ENCODE measurements at places on chromosomes 1 and 21.

- no peaks in the 10 kb centered on the region for H3K27me3 ChIP-seq
- no peak overlapping the region for H3K4me3 ChIP-seq
- H3K36me3 ChIP-seq, result no peaks in the 10 kb centered on the region
These were observed 37.9 kb upstream of the DUSP10 start for GRCh38 chr1:221779771-221780170.

GRCh38 chr1:162832470-162832869 lies 28.5 kb downstream of the CCDC190 start:
- no peak for DNase-seq
- H3K4me3 ChIP-seq, result no peak overlapping the region
- no peaks in the 10 kb centered on the region for H3K36me3 ChIP-seq
- no peaks in the 10 kb centered on the region for H3K4me1 ChIP-seq

GRCh38 chr1:165067829-165068228 lies 288.7 kb downstream of the LMX1A start:
- DNase-seq, result no peak
- no peaks in the 10 kb centered on the region for H3K27me3 ChIP-seq
- H3K27ac ChIP-seq, result no peak overlapping the region
- H3K4me3 ChIP-seq, result no peak overlapping the region
- no peaks in the 10 kb centered on the region for H3K36me3 ChIP-seq

DNA sequence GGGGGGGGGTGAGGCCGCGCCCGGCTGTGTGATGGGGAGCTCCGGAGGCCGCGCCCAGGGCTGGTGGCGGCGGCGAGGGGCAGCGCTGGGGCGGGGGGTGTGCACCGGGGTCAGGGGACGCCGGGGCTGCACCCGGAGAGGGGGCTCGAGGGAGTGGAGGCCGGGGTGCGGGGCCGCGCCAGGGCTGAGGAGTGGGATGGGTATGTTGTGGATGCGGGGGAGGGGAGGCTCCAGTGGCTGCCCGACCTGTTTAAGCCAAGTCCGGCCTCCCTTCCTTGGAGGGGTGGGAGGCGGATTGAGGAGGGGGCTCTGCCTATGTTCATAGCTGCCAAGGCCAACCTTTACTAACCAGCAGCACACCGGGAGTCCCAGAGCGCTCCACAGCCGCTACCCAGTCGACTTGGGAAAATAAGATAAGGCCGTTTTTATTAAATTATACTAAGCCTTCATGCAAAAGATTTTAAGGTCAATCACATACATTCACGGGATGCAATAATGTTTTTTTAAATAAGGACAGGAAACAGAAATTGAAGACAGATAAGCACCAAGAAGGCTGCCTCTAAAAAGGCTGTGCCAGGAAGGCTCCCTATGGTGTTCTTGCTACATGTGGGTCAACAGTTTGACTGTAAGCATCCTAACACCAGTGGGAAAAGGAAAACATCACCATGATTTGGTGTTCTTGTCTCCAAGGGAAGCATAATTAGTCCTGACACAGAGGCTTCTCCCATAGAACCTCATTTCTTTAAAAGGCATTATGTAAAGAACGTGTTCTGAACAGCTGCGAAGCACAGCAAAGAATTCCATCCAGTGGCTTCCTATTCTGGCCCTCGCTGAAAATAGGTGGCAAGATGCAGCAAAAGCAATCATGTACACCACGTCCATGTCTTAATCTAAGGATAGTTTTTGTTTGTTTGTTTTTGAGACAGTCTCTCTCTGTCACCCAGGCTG lies 626 bp upstream of the HLCS start:
- no peaks in the 10 kb centered on the region for H3K27me3 ChIP-seq
- peaks cover 2% of the 10 kb centered on the region for H3K4me1 ChIP-seq
- peak overlapping the region; percentile 86 for H3K27ac ChIP-seq

DNA sequence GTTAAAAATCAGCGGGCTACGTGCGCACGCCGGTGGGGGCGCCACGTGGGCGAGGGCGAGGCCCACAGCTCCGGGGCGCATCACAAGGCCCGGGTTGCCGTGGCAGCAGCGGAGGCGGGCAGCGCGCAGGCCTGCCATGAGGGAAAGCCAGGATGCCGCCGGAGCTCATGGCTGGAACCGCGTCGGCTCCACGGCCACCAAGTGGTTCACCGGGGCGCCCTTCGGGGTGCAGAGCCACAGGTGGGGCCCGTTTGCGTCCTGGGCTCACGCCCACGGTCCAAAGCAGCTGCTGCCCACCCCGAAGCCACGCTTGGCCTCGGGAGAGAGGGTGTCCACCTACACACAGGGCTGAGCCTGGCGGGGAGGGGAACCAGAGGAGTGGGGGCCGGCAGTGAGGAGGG lies 4.9 kb upstream of the TTC22 start:
- peaks cover under 1% of the 10 kb centered on the region for H3K27me3 ChIP-seq
- peaks cover 6% of the 10 kb centered on the region for H3K4me1 ChIP-seq
- no peak overlapping the region for H3K4me3 ChIP-seq
- DNase-seq, result peak; percentile 38

- no peak overlapping the region for H3K27ac ChIP-seq
- H3K27me3 ChIP-seq, result no peaks in the 10 kb centered on the region
- H3K4me1 ChIP-seq, result no peaks in the 10 kb centered on the region
- no peak for DNase-seq
These were observed 355.8 kb upstream of the PTBP2 start for GRCh38 chr1:96365596-96366390.

DNA sequence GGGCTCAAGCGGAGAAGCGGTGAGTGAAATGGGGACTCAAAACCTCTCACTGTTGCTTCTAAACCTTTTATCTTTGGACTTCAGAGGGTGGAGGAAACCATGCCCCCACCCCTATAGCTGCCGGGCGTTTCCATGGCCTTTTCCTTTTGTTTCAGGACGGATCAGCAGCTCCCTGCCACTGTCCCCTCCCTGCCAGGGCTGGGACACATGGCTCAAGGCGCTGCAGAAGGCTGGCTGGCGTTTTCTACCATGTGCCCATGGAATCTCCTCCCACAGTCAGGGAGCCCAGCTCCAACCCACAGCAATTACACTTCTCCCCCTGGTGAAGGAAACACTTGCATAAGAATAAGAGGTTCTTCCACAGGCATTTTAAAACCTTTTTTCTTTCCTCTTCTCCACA lies 812.7 kb downstream of the PLA2G4A start:
- no peaks in the 10 kb centered on the region for H3K4me1 ChIP-seq
- H3K27ac ChIP-seq, result no peak overlapping the region
- no peaks in the 10 kb centered on the region for H3K27me3 ChIP-seq

- H3K27me3 ChIP-seq, result no peaks in the 10 kb centered on the region
- no peaks in the 10 kb centered on the region for H3K4me1 ChIP-seq
- no peak for DNase-seq
These were observed 45.6 kb downstream of the TNNI3K start for GRCh38 chr1:74280642-74281396.

DNA sequence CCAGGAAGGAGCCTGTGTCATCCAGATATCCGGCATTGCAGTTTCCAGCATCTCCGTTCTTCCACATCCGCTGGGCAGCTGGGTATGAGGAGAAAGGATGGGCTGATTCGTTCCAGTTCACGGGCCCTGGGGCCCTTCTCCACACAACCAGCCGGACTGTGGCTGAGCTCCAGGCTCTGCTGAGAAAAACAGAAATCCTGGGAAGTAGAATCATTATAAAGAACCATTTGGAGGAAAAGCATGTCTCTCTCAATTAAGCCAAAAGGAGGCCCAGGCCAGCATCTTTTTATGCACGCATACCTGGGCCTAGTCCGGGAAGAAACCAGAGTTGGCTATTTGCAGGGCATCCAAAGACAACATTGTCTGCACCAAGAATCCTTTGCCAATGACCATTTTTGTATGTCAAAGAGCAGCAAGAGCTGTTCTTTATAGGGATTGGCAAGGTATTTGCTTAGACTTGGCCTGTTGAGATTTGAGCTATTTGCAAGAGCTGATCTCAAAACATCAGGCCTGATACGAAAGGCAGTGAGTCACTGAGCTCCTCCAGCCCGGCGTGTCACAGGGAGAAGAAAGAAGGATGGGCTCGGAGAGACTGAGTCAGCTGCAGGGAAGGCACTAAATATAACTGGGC lies 84.9 kb upstream of the ARHGEF16 start:
- peaks cover 47% of the 10 kb centered on the region for H3K4me1 ChIP-seq
- peak; percentile 96 for DNase-seq
- H3K36me3 ChIP-seq, result no peaks in the 10 kb centered on the region
- peak overlapping the region; percentile 95 for H3K27ac ChIP-seq
- H3K27me3 ChIP-seq, result no peaks in the 10 kb centered on the region

DNA sequence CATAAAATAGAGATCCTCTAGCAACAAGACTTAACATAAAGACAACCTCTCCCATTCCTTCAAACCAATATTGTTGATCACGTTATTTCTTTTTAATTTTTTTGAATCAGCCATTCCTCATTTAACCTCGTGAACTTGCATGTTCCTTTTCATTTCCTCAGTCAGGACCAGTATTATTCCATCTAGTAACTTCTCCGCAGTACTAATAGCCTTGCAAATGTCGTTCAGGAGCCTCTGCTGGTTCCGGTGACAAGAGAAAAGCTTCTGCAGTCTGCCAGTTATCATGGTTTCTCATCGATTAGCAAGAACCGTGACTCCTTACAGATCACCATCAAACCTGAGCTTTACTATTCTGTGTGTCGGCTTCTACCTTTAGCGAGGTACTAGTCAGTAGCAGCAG lies 3.0 kb downstream of the APP start:
- H3K27ac ChIP-seq, result no peak overlapping the region
- no peaks in the 10 kb centered on the region for H3K36me3 ChIP-seq
- H3K4me1 ChIP-seq, result peaks cover 10% of the 10 kb centered on the region
- H3K4me3 ChIP-seq, result no peak overlapping the region
